CD4-positive, alpha-beta T cell treated with Interferon alpha-2 for 1 hour (primary cell): ENCODE measurements at places on chromosomes 4 and X.
A peak's percentile ranks its signal among the peaks of the same experiment; 100 is the strongest.

DNA sequence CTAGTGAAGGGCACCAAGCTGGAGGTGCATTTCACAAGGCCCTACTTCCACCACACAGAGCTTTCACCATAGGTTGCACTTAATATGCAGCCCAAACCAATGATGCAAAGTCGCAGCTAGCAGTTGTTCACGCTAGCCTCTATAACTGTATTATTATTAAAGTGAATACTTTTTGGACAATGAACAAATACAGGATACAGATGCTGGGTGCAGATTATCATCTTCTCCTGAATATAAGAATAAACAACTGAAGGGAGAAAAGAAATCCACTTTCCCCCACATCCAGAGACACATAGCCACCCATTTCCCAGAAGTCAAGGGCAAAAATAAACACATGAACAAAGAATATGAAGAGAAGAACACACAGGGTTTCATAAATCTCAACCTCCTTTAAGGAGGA lies 107.2 kb downstream of the PRDM5 start:
- no peak for DNase-seq

- no peak for DNase-seq
These were observed 220.0 kb downstream of the ENOX2 start for GRCh38 chrX:130682990-130683389.

DNA sequence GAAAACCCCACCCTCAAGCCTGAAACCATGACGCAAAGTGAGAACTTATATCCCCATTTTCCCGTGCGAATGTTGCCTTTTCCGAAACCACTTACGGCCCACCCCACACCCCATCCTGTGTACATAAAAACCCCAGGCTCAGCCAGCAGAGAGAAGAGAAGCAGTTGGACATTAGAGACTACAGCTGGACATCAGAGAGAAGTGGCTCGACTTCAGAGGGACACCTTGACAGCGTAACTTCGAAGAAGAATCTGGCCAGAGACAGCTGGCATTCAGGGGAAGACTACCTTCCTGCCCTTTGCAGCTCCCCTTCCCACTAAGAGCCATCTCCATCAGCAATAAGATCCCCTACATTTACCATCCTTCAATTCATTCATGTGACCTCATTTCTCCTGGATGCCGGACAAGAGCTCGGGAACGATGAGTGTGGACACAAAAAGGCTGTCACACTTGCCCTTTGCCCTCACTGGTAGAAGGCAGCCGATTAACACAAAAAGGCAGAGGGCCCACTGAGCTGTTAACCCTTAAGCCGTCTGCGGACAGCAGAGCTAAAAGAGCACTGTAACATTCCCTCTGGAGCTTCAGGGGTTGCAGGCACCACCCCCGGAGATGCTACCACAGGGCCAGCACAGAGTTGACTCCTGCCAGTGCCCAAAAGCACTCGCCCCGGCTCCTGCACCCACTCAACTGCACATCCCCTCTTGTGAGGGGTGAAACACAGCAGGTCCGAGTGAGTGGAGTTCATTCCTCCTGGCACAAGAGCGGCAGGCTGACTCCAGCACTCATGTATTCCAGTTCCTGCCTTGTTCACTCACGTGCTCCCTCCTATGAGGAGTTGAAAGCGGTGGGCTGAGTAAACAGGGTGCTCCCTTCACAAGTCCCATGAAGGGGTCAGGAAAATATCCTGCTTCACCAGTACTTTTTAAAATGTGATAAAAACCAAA lies 7.5 kb downstream of the CHM start:
- DNase-seq, result no peak

- DNase-seq, result no peak
These were observed 12.7 kb downstream of the PRIMPOL start for GRCh38 chr4:184662236-184662635.

GRCh38 chr4:74932832-74933561 lies at the start of gene PARM1:
Gene PARM1 (plus strand): TSS chr4:74933116. CDS start chr4:74933328, 212 bp downstream.
- peak; percentile 12 for DNase-seq

- DNase-seq, result no peak
These were observed 208.7 kb upstream of the KLF3 start for GRCh38 chr4:38455092-38455862.

DNA sequence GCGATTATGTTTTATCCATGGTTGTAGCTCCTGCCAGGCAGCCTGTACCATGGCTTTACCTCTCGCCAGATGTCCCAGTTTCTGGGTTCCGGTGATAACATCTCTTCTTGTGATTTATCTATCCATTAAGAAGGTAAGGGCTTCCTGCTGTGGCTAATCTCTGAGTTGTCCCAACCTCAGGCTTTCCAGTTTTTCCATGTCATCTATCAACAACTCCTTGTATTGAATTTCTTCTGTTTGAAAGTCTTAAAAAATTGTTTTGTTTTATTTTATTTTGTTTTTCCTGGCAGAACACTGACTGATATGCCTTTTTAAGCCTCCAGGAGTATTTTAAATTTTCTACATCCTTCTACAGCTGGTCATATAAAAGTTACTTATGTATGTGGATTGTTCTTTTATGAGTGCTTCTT lies 241.9 kb downstream of the ANTXR2 start:
- DNase-seq, result no peak

DNA sequence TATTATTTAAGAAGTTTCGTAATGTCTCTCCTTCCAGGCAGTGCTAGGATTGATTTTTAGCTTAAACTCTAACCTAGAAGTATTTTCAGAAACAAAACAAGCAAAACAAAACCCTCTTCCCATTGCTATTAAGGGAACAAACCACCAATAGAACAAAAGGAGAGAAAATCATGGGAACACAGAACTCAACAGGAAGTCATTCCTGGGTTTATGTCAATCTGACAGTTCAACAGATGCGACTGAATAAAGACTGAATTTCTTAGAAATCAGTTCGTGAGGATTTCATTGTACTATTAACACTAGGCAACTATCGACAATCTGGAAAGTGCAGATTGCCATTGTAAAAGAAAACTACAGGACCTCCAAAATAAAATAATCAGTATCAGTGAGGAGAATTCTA lies 229.1 kb upstream of the SMIM31 start:
- DNase-seq, result no peak

- DNase-seq, result peak; percentile 91
These were observed 42.1 kb downstream of the RHOH start for GRCh38 chr4:40238700-40239548.

- DNase-seq, result peak; percentile 64
These were observed at the start of gene TLR10 for GRCh38 chr4:38782452-38783108. Gene TLR10 (minus strand): TSS chr4:38782990. CDS start chr4:38775590, 7,400 bp downstream.

DNA sequence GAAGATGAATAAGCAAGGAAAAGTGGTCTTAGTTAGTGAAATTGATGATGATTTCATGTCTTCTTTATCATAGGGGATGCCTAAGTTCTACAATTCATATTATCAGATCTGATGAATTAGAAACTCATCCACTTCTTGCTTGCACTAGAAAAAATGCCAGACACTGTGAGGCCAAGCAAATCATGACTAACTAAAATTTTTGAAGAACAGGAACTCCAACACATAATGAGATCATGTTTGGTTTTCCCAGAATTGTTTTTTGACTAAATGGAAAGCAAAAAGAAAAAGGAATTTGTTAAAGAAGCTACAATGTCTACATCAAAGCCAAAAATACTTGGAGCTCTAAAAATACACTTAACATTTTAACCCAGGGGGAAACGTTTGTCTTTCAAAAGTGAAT lies 120.4 kb downstream of the ARSF start:
- DNase-seq, result no peak

DNA sequence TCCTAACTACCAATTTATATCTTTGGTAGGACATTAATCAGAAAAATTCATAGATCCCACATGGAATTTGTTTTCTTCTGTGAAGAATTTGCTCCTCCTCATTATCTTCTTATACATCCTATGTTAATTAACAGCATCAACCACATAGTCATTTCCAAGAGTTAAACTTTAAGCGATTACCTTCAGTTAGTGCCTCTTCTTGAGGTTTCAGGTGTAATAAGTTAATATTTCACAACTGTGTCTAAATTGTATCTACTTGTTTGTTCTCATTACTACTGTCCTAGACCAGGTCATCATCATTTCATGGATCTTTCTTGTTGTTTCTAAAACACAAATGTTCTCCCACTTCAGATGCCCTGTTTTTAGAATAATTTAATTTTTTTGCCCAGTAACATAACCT lies 457.9 kb downstream of the FAT4 start:
- DNase-seq, result no peak

DNA sequence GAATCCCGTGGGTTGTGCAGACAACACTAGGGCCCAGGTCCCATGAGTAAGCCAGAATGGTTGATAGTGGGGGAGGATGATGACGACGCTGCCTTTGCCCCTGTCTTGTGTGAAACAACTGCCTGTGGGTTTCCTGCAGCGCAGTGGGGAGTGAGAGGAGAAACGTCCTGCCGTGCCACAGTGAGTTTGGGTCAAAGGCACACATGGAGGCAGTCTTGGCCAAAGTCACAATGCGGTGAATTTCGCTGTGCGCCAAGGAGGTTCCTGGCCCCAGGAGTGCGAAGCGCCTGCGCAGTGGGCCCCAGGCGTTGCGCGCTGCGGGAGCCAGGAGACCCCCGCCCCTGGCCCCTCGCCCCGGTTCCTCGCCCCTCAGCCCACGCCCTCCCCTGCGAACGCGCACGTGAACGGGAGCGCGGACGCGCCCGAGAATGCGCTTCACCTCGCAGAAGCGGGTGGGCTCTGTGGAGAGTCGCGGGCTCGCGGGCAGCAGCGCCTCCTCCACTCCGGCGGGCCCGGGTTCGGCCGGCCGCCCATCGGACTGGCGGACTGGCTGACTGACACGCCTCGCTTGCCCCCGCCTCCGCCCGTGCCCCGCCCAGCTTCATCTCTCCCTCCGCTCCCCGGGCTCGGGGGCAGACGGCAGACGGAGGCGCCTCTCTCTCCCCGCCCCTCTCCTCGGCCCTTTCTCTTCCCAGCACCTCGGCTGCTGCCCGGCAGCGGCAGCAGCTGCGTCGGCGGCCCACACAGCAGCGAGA lies at the start of gene NUDT10:
Gene NUDT10, plus strand, starts transcription at position 635 of the 755 bp plus-strand sequence. CDS start 144 bp downstream, outside the sequence.
- peak; percentile 12 for DNase-seq

GRCh38 chr4:137572163-137572562 lies 39.9 kb upstream of the PCDH18 start:
- no peak for DNase-seq

- DNase-seq, result no peak
These were observed 56.4 kb upstream of the CDKN2AIP start for GRCh38 chr4:183388021-183388420.

- no peak for DNase-seq
These were observed 71.8 kb downstream of the FAM193A start for GRCh38 chr4:2608291-2608690.

GRCh38 chrX:786441-786881 lies 155.9 kb downstream of the SHOX start:
- no peak for DNase-seq

DNA sequence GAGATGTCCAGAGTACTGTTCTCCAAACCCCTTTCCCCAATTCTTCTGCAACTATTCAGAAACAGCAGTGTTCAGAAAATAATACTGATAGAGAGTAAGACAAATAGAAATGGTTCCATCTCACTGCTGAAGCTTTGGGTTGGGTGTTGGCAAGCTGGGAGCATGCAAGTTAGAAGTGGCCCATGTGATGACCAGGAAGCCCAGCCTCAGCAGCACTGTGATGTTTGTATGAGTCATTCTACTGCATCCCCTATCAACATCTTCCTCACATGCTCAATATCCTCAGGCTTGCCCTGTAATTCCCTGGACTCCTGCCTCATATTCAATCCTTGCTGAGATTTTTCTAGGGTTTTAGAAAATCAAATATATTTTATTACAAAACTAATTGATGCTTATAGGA lies 96.5 kb downstream of the CHRDL1 start:
- no peak for DNase-seq

DNA sequence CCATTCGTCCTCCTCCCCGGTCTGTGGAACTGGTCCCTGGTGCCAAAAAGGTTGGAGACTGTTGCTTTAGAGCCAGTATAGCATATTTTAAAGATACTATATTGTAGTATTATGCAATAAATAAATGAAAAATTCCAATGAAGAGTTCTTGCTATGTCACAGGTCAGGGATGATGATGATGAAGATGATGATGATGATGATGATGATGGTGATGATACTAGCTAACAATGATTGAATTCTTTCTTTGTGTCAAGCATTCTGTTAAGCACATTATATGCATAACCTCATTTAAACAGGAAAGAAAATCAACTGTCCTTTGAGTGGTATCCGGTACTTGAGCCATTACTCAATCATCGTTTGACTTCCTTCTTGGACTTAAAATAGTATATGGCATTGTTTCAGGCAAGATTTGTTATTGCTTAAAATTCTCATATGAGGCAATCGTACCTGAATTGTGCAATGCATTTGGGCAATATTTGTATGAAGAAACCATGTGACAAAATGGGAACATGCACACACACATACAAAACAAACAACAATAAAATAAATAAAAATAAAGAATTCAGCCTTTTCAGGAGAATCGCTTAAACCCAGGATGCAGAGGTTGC lies 22.8 kb upstream of the TLR2 start:
- DNase-seq, result peak; percentile 23

DNA sequence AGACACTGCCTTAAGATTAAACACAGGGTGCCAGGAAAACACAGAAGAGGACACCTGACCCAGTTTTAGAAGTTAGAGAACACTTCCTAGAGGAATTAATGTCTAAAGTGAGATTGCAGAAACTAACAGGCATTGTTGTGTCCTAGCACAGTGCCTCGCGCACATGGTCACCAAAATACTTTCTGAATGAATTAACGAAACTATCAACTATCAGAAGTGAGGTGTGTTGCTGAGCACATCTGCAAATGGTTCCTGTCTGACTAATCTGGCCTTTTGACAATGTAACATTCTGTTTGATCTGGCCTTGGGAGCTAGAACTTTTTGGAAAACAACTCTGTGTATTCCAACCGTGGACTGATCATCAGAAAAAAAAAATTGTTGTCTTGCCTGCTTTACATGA lies 556.8 kb upstream of the LCORL start:
- DNase-seq, result no peak

DNA sequence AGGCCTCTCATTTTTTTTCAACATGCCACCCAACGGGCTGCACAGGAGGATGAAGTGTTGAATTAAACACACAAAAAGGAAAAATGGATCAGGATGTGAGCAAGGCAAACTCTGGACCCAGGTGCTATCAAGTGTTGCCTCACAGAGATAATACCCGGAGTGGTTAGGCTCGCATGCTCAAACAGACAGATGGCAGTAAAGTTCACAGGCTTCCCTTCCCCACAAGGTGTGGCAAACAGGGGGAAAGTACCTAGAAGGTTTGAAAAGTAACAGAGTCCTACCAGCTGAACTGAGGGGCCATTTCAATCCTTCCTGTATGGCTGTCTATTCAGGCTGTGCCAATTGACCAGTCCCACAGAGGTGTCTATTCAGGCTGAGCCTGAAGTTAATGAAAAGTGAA lies 123.9 kb upstream of the GC start:
- DNase-seq, result no peak

- DNase-seq, result no peak
These were observed 36.7 kb downstream of the HMGB3 start for GRCh38 chrX:151019856-151020255.

DNA sequence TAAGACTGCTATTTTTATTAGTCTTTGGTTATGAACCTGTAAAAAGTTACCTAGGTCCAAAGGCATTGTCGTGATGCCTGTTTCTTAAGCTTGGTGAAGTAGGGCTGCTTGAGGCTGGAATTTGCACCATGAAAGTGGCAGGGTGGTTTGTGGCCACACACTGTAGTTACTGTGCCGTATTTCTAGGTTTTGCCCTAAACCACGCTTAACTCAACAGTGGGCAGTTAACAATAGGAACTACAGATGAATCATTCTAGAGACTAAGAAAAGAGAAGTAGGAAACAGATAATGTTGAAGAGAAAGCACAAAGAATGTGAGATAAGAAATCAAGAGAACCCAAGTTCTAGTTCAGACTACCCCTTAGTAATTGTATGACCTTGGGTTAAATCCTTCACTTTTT lies 11.5 kb downstream of the ETNPPL start:
- no peak for DNase-seq
